Femur (tissue), 1 donor: ENCODE measurements at places on chromosomes 13 and 19.

- no peak for DNase-seq
Measured at GRCh38 chr13:46845146-46845545, 48.2 kb upstream of the ESD start.

DNA sequence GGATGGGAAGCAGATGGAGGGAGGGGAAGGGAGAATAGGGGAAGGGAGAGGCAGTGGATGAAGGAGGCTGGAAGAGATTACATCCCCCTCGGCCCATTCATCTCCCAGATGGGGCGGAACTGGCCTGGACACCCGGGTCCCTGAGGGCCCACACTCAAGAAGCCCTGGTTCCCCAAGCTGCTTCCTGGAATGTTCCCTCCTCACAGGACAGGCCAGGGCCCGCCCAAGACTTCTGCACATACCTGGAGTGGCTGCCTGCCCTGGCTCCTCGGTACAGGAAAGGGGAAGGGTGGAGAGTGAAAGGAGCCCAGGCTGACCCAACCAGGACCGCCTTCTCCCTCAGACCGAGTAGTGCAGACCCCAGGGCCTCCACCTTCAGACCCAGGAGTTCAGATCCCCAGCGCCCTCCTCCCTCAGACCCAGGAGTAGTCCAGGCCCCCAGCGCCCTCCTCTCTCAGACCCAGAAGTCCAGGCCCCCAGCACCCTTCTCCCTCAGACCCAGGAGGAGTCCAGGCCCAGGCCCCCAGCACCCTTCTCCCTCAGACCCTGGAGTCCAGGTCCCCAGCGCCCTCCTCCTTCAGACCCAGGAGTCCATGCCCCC, 489 bp downstream of the NTF4 start:
- no peak for DNase-seq

DNA sequence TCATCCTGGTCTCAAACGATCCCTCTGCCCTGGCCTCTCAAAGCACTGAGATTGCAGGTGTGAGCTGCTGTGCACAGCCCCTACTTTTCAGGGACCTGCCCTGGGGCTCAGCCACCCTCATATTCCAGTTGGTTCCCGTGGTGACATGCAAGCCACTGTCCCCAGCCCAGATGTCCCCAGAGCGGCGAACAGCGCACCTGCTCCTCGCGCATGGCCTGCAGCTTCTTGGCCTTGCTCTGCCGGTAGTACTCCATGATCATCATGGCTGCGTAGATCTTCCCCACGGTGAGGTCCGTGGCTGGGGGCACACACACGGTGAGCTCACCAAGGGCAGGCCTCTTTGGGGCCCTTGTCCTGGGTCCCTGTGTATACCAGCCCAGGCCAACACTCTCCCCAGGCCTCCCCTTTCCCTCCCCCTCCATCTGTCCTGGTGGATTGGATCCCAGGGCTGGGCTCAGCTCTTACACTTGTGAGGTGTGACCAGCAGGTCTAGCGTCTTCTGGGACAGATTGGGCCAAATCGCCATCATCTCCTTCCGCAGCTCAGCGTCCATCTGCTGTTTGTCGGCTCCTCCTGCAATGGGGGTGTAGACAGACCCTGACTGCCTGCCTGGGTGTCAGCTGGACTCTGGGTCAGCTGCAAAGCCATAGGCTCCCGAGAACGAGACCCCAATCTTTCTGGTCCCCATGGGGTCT, 64.0 kb downstream of the IER2 start:
- DNase-seq: no peak

- DNase-seq: no peak
Measured at GRCh38 chr19:32613008-32613407, 32.0 kb downstream of the PDCD5 start.

- no peak for DNase-seq
Measured at GRCh38 chr13:102977471-102977870, 88.7 kb downstream of the SLC10A2 start.

GRCh38 chr19:47032171-47032811, 12.7 kb downstream of the NPAS1 start:
- DNase-seq: no peak

DNA sequence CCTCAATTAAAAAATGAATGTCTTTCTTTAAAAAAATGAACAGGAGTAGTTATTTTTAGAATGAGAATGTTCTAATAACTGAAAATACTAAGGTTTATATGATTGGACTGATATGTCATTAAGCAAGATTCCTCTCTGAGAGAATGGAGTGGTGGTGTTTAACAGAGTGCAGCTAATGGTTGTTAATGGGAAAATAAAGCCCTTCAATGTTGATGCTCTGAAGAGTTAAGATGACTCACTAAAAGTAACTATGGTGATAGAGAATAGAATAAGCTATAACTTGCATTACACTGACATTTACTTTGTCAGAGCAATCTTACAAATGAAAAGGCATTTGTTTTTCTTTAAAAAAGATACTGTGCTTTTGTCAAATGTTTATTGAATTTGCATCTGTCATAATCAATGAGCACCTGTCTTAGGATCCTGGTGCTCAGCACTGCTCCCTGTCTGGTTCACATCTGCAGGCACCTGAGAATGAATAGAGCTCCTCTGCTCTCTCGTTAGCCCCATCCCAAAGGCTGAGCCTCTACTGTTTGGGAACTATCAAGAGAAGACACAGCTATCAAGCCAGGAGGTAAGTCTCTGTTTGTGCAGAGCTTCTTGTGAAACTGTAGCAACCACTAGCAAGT, 15.1 kb downstream of the PABPC3 start:
- no peak for DNase-seq

- no peak for DNase-seq
Measured at GRCh38 chr13:105345131-105345530, 1190.3 kb downstream of the EFNB2 start.

DNA sequence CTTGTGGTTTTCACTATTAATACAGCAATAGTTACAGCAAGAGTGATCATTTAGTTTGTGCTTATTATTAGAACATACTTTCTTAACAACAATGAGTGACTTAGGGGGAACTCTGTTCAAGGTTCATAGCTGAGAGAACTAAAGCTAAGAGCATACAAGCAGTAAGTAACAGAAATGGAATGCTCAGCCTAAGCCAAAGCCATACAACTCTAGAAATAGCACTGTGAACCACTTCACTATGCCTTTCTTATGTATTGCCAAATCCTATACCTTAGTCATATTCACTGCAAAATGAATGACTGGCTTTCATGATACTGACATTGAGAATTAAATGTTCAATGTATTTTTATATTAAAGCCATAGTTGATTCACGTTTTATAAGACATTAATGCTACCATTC, 599.7 kb upstream of the SLITRK1 start:
- no peak for DNase-seq

- no peak for DNase-seq
Measured at GRCh38 chr13:63516124-63516523, 2100.5 kb upstream of the PCDH20 start.

DNA sequence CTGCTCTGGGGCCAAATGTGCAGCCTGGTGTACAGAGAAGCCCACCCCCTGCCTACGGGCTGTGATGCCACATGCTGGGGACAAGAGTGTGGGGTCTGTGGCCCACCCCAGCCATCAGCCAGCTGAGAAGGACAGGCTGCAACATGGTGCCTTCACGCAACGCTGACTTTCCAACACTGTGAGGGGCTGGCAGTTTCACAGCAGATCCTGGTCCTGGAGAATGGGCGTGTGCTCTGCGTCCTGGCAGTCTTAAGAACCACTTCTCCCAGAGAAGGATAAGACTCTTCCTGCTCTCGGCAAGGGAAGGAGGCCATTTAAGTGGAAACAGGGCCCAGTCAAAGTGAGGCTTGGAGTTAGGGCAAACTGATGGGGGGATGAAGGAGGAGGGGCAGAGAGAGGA, 4.6 kb downstream of the LRRC4B start:
- no peak for DNase-seq

DNA sequence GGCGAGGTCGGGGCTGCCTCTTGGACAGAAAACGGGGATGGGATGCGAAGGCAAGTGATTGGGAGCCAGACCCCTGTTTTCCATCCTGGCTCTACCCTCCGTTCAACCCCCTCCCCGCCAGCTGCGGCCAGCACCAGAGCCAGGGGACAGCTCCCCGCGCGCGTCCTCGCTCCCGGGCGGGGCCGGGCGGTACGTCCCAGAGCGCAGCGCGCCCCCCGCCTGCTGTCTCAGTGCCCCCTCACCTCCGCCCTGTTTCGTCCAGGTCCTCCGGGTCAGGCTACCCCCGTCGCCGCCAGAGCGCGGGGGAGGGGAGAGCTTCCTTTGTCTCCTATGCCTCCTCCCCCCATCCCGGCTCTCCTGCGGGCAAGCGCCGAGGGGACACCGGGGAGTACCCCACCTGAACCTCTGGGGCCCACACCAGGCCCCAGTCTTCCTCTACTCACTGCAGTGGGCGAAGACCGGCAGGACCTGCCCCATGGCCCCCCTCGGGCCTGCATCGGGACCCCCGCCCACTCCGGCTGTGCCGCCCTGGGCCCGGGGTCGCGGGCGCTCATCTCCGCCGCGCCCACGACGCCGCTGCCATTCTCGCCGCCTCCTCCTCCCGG, 396 bp downstream of the RTN2 start:
- peak; percentile 71 for DNase-seq

GRCh38 chr13:75652726-75653125, 16.6 kb downstream of the LMO7 start:
- DNase-seq: no peak

- DNase-seq: no peak
Measured at GRCh38 chr13:94617389-94618000, 15.8 kb downstream of the GPR180 start.
